ENCODE measurements at places on chromosomes 12 and 14. TPM values are rescaled to one million over a fixed set of nuclear protein-coding genes. Genes with fewer than 3 reads are reported as not detected.

Gene CMTM5
- 22.0 TPM for total RNA-seq

Gene HOXC12
- total RNA-seq, result not detected

Gene GSC
- total RNA-seq, result 0.42 TPM

Gene IFI27L2
- 23.9 TPM for total RNA-seq
